ENCODE measurements at places on chromosomes 7 and 10.

GRCh38 chr7:31116615-31117014, 64.5 kb downstream of the ADCYAP1R1 start:
- DNase-seq = no peak

- no peak for DNase-seq
Observed at GRCh38 chr10:73218431-73219191, 28.4 kb downstream of the DNAJC9 start.

GRCh38 chr7:50647286-50647980, 82.2 kb upstream of the DDC start:
- no peak for DNase-seq

DNA sequence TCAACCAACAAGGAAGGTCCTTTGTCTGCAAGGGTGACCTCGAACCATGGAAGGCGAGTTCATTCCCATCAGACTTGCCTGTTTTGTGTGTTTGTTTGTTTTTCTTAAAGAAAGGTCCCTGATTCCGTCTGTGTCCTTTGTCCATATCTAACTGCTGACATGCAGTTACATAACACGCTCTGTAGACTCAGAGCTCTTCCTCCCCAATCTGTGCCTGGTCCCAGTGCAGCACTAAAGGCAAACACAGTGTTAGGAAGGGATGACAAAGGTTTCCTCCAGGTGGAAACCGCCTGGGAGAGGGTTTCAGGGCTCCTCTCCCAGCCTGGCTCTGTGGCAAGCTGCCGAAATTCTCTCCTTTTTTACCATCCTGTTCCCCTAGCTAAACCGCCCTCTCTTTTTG, 13.4 kb downstream of the JCAD start:
- DNase-seq = no peak

GRCh38 chr10:124087672-124088634, 5.4 kb downstream of the CHST15 start:
- DNase-seq = peak; percentile 34

- no peak for DNase-seq
Observed at GRCh38 chr7:26101361-26102151, 50.4 kb upstream of the NFE2L3 start.

GRCh38 chr7:22864855-22865601, 42.4 kb upstream of the TOMM7 start:
- DNase-seq = no peak

GRCh38 chr10:60975716-60976115, 31.7 kb upstream of the RHOBTB1 start:
- no peak for DNase-seq

DNA sequence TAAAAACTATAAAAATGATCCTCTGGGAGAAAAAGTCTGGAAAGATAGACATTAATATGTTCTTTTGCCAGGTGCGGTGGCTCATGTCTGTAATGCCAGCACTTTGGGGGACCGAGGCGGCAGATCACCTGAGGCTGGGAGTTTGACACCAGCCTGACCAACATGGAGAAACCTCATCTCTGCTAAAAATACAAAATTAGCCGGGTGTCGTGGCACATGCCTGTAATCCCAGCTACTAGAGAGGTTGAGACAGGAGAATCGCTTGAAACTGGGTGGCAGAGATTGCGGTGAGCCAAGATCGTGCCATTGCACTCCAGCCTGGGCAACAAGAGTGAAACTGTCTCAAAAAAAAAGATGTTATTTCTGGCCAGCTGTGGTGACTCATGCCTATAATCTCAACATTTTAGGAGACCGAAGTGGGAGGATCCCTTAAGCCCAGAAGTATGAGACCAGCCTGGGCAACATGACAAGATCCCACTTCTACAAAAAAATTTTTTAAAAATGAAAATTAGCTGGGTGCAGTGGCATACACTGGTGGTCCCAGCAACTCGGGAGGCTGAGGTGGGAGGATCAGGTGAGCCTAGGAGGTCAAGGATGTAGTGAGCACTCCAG, 101.9 kb upstream of the LRRN3 start:
- DNase-seq = no peak

- DNase-seq = peak; percentile 58
Observed at GRCh38 chr10:80453842-80454512, at the start of gene TSPAN14. TSPAN14 (plus strand) TSS chr10:80454310; CDS start chr10:80489234, 34,924 bp downstream.

- no peak for DNase-seq
Observed at GRCh38 chr10:71244431-71245419, 32.4 kb downstream of the UNC5B start.

- no peak for DNase-seq
Observed at GRCh38 chr7:121267612-121268011, 61.2 kb upstream of the WNT16 start.

- DNase-seq = no peak
Observed at GRCh38 chr7:159125104-159125954, 19.3 kb downstream of the VIPR2 start.

DNA sequence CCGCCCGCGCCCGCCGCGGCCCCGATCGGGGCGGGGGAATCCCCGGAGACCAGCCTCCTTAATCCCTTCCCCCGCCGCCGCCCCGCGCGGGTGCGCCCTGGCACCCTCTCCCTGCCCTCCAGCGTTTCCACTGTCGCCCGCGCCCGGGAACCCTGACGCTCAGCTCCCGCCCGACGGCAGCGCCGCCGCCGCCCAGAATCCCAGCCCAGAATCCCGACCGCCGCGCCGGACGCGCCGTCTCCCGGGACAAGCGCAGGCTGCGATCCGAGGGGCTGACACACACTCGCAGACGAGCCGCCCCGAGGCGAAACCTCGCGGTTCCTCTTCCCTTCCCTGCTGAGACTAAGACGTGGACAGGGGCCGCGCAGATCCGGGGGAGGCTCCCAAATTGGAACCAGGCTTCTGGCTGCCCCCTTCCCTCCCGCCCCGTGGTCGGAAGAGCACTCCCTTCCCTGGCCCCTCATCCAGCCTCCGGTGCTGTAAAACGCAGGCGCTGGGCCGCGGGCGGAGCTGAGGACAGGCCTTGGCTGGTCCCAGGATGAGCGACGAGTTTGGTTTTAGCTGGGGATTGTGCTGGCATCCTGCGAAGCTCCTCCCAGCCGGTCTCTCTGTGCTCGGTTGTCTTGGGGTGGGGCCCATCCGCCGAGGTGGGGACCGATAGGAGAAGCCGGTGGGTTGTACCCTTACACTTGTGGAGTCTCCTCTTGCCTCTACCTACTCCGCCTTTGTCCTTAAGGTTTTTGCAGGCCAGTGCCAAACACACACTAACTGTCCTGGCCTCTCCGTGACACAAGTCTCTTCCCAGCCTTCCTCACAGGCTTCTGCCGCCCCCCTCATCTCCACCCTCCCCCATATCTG, 1.1 kb downstream of the MARVELD1 start:
- peak; percentile 30 for DNase-seq

DNA sequence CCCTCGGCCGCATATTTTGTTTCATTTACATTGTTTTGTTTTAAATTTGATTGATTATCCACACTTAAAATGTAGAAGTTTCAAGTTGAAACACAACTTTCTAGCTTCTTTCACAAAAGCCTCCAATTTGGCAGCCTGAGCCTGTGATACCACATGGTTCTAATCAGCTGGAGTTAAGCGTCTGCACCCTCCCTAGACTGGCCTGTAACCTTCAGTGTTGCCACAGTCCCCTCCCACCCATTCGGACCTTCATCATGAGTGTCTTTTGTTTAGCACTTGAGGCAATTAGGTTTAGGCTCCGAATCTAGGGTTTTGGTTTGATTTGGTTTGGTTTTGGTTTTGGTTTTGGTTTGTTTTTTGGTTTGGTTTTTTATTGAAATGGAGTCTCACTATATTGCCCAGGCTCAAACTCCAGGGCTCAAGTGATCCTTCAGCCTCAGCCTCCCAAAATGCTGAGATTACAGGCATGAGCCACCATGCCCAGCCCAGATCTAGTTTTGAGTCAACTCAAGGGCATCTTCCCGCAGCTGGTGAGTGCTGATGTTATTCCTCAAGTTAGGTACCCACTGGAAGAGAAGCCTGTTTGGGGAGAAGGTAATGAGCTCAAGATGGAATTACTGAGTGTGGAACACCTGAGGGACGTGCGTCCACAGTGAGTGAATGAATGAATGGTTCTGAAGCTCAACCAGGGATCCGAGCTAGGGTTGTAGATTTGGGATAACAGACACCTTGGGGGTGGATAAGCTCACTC, 201.4 kb downstream of the HECW1 start:
- DNase-seq = no peak

GRCh38 chr10:95755511-95756004, 405 bp upstream of the ENTPD1 start:
- DNase-seq = no peak

GRCh38 chr7:94452239-94452638, 57.4 kb upstream of the CASD1 start:
- no peak for DNase-seq

DNA sequence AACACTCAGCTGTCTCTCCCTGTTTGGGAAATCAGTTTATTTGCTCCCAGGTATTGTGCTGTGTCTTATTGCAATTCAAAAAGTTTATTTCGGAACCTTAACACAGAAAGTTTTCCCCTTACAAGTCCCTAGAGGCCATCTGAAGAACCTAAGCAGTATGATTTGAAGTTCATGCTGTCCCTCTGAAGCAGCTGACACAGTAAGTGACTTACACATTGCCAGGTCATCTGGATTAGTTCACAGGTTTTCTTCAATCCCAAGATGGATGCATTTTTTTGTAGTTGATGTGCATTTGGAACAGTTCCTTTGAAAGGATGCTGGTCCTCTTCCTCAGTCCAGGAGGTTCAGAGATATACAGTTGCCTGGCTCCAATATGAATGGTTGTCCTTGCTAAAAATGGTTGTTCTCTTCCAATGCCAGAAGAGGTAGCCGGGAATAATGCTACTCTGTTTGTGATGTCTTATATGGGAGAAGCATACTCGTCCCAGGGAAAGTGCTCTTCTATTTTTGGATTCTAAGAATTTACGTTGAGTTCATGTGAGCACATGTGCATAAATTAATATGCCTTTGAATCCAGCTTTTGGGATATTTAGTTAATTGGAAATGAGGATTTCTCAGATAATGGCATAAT, 183.5 kb upstream of the PHYHIPL start:
- DNase-seq = no peak

- DNase-seq = no peak
Observed at GRCh38 chr10:46227936-46228562, 58.7 kb upstream of the ANTXRL start.

- no peak for DNase-seq
Observed at GRCh38 chr10:85794553-85794952, 572.0 kb downstream of the GRID1 start.

DNA sequence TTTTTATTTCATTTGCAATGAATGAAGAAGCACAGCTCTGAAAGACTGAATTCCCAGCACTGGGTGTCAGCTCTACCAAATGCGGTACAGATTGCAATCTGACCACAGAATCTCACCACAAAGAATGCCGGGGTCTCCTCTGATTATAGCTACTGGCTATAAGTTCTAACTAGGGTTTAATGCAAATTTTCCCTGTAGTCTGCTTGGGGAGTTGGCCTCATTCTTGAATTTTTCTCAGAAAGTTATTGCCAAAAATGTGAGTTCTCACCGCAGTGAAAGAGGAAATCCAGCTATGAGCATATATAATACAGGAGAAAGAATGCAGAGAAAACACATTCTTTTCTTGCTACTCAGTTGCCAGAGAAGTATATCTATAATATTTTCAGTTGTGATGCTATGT, 1255.7 kb upstream of the LRRTM3 start:
- no peak for DNase-seq

GRCh38 chr7:32868116-32868515, 23.4 kb downstream of the KBTBD2 start:
- no peak for DNase-seq

- no peak for DNase-seq
Observed at GRCh38 chr7:50957855-50958254, 175.2 kb upstream of the GRB10 start.

GRCh38 chr7:94301024-94301586, 93.6 kb upstream of the COL1A2 start:
- DNase-seq = no peak

GRCh38 chr10:31468536-31468859, 149.5 kb downstream of the ZEB1 start:
- no peak for DNase-seq

DNA sequence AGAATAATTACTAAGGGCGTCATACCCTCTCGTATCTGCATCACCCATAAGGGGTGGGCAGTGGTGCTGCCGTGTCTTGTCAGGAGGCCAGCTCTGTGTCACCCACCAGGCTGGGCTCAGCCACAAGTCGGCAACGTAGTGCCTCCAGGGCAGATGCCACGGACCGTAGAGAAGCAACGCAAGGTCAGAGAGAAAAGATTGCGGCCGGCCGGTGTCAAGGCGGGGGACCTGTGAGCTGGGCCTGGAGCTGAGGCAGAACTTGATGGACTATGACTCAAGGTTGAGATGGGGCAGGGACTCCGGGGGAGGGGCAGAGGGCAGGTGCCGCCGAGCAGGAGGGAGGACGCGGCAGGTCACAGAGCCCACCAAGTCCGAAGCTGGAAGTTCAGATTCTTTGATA, 29.5 kb downstream of the FOXK1 start:
- no peak for DNase-seq

- no peak for DNase-seq
Observed at GRCh38 chr7:74222851-74223710, 13.3 kb downstream of the LAT2 start.

GRCh38 chr10:93903051-93903450, 9.3 kb downstream of the SLC35G1 start:
- DNase-seq = no peak

DNA sequence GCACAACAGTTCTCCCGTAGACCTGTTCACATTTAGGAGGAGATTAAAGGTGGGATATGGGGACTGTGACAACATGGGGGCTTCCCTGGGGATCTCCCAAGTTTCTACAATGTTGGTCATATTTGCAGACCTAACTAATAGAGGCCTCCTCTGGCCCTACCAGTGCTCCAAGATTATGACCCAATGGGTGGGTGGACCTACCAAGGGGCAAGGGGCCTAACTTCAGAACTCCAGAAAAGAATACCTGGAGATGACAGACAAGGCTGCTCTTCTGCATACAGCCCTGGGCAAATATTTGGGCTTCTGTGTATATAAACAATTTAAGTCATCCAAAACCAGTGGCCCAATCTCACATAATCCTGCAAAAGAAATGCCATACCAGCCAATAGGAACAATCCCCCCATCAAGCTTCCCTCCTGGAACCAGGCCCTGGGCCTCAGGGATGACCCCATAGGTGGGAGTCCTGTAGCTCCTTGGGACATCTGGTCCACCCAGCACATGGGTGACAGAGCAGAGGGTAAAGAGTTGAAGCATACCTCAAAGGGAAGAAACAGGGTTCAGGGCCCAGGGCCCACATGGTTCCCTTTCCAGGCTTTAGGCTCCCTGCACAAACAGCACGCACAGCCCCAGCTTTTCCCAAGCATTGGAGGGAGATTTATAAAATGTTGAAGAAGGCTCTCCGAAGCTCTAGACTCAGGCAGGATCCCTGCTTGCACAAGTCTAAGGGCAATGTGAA, 86.1 kb upstream of the CHST15 start:
- no peak for DNase-seq

DNA sequence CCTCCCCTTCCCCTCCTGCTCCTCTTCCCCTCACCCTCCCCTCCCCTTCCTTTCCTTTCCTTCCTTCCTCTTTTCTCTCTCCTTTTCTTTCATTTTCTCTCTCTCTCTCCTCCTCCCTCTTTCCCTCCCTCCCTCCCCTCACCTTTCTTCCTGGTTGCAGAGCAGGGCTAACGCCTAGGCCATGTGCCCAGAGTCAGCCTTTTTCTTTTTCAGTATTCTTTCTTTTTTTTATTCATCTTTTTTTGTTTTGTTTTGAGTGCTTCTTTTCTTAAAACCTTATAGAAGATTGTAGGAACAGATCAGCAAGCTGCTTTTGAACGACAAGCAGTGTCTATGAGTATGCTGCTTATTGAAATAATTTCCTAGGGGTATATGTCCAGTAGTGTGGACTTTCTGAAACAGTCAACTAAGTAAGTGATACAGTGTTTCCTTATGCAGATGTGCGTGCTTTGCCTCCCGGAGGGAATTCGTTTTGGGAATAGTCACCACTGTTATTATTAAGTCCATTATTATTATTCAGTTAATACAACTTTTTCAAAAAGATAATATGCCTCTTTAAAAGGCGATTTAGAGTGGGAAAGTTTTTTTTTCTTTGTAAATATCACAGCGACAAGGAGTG, 219.2 kb downstream of the CAMK1D start:
- DNase-seq = no peak
